Stimulated activated CD4-positive, alpha-beta T cell treated with anti-CD3 and anti-CD28 coated beads, Interleukin-4, amount 100 ng/mL, for 48 hours (primary cell): ENCODE measurements at places on chromosomes 11 and 22.
A peak's percentile ranks its signal among the peaks of the same experiment; 100 is the strongest.

DNA sequence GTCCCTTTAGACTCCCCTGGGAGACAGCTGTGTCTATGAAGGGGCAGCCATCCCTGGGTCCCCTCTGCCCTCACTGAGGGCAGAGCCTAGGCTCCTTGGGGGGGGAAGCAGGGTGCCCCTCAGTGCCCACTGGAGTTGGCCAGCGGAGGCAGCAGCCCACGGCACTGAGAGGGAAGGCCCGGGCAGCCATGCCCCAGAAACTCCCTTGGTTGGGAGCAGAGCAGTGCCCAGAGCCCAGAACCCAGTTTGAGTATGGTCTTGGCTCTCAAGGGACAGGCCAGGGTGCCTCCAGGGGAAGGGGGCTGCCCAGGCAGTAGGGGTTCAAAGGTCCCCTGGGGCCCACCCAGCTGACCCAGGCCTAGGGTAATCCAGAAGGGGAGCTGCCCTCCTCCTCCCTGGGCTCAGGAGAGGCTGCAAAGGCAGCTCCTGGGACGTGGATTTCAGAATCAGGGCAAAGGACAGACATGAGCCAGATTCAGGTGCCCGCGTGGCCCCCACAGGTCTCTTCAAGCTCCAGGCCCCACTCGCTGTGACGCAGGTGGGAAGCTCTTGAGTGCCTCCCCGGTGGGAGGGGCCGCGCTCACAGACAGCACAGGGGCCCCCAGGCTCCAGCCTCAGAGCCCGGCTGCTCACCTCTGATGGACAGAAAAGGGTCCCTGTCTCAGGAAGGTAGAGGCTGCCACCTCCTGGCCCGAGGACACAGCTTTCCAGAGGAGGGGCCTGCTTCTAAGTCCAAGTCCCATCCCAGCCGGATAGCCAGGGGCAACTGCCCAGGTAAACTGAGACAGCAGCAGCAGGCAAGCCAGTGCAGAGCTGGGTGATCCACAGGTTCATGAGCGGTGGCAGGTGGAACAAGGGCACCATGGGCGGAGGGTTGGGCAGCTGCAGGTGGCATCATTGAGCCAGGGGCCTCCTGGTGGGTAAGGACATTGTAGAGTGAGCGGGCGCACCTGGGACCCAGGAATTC is 2.6 kb downstream of the C11orf21 start:
- no peak for DNase-seq

DNA sequence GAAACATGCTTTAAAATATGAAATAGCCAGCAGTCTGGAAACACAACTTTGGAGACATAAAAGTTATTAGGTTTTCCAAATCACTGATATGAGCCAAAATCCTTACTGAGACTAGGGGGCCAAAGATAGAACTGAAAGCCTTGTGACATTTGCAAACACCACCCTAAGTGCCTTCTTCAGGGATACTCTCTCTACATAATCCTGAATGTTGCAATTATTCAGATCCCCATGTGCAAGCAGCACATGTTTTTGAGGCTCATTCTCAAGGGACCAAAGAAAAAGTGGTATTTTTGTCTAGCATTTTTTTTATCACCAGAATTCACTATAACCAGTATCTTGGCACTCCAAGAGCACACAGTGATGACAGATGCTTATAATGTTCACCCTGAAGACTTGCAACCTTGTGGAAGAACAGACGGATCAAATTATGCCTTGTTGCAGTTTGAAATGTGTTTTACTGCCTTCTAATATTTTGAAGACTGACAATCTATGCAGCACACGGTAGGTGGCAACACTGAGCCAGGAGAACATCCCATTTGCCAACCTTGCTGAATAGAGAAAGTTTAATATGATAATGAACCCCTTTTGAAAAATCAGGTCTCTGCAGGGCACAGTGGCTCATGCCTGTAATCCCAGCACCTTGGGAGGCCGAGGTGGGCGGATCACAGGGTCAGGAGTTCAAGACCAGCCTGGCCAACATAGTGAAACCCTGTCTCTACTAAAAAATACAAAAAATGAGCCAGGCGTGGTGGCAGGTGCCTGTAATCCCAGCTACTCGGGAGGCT is 78.5 kb downstream of the PLEKHA7 start:
- DNase-seq: peak; percentile 9

GRCh38 chr11:123418351-123419114 is 11.5 kb upstream of the GRAMD1B start:
- no peak for DNase-seq

- DNase-seq: no peak
Measured at GRCh38 chr11:111776398-111777093, 10.4 kb upstream of the PPP2R1B start.

- no peak for DNase-seq
Measured at GRCh38 chr11:114426280-114426679, 13.0 kb upstream of the REXO2 start.

GRCh38 chr11:71064702-71065515 is 187.5 kb downstream of the SHANK2 start:
- DNase-seq: no peak

DNA sequence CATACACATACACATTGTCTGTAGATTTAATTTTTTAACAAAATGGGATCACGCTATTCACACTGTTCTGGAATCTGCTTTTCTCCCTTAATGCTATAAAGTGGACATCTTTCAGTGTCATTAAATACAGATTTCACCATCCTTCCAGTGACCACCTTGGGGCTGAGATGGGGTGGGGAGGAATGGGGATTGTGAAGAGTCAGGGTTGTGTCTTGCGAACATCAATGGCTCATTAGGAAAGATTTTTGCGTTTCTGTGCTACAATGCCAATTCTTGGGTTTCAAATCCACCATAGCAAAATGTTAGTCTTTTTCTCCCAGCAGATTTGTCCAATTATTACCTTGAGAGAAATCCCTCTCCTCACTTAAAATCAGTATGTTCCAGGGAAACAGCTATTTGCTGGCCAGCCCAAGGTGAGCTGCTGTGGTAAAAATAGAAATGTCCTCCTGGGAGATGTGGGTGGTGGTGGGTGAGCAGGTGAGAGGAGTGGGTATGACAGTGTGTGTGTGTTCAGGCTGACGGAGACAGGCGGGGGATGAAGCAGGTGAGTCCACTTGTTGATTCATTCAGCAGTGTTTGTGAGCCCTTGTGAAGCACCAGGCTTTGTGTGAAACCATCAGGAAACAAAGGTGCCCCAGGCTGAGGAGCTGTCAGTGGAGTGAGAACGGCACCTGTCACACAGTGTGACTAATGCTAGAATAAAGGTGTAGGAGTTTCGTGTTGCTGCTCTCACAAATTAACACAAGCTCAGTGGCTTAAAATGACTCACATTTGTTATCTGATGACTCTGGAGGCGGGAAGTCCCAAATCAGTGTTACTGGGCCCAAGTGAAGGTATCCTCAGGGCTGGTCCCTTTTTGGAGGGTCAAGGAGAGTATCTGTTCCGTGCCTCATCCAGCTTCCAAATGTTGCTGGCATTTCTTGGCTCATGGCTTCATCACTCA is 1.7 kb upstream of the CBX6 start:
- DNase-seq: no peak

DNA sequence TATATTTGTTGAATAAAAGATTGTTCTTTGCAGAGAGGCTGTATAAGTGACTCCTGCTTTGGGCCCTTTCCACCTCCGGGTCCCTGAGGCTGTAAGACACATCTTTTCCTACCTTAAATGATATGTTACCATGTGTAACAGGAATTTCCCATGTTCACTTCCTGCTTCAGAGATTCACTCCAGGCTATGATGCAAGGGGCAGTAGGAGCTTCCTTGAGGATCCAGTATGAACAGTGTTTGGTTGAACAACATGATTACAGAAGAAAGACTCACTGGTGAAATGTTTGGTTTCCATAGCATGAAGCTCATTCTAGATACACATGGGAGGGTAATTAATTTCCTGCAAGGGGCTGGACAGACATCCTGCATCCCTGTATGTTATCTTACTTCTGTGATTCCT is 25.6 kb upstream of the ZDHHC13 start:
- no peak for DNase-seq

DNA sequence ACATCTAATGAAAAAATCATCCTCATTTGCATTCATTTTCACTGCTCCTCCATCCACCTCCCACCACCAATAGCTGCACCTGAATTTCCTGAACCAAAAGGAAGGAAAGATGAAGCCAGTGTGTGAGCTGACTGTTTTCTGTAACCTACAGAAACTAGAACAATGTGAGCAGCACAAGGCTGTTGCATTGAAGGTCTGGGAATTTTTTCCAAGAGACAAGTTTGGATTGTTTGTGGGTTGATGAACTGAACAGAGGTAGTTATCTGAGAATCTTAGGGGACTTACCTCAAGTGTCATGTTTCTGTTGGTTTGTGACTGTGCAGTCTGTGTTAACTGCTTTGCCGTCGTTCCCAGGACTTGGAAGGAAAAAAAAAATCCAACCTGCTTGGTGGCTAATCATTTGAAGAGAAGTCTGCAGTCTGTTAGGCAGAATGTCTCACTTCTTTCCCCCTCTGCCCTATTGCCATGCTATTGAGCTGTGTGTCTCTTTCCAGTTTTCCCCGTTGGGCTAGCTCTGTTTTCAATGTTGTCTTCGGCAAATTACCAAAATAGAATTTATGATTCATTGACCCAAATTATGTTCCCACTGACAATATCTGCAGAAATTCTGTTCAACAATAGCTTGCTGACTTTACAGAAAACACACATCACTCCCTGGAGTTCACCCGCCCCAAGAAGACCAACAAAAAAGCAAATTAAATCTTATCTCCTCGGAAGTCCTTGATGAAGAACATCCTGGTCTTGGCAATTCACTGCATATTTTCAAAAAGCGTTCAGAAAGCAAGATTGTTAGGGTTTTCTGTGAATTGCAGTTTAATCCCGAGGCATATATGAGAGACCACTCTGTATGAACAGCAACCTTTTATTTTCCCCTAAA is 76.0 kb downstream of the SC5D start:
- no peak for DNase-seq

DNA sequence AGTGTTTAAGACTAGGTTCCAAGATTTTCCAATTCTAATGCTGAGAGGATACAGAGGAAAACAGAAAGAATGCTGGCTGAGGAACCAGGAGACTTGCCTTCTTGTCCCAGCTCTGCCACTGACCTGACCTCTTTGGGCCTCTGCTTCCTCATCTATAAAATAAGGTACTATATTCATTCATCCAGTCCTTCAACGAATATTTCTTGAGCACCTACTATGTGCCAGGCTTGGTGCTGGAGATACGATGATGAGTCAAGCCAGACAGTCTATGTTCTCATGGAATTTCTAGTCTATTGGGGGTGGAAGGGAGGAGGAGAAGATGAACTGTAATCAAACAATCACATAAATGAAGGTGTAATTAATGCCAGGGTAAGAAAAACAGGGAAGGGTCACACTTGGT is 27.8 kb upstream of the UPB1 start:
- DNase-seq: no peak

DNA sequence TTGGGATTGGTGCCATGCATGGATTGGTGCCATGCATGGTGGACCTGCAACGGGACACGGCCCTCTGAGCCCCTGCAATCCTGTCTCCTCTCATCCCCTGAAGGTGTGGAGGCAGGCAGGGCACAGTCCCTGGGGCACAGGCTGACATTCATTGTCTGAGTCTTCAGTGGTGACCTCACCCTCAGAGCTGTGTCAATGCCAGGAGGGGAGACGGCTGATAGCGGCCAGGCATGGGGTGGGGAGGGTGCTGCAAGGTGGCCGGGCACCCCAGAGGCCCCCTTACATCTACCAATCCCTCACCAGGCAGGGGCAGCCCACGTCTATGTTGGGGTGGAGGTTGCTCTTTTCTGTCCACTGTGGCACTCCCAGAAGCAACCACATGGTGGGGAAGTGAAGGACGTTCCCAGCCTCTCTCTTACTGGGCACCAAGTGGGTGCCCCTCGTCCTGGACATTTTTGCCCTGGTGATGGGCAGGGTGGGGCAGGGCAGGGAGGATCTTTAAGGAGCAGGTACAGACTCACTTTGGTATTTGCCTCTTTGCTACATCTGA is 47.6 kb downstream of the NECTIN1 start:
- DNase-seq: no peak

DNA sequence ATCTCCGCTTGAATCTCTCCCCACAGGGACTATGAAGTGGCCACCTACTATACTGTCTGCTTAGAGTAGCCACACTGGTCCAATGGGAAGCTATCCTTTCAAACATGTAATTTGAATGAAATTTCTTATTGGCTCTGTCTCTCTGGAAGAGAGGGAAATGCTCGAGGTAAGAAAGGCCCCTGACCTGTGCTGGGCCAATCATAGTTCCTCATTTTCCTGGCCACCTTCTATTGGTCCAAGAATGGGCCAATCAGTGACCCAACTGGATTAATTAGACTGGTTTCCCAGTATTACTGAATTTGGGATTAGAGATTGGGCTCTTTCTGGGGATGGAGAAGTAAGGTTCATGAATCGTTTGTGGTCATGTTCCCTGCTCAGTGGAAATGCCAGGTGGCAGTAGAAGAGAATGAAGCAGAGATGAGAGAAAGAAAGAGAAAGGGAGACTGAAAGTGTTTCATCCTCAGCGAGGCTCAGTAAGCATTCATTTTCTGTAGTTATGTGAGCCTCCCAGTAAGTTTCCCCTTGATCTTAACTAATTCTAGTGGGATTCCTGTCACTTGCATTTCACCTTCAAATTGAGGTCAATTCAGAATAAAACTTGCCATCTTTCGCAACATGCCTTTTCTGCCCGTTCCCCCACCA is 8.4 kb upstream of the MMP20 start:
- no peak for DNase-seq

DNA sequence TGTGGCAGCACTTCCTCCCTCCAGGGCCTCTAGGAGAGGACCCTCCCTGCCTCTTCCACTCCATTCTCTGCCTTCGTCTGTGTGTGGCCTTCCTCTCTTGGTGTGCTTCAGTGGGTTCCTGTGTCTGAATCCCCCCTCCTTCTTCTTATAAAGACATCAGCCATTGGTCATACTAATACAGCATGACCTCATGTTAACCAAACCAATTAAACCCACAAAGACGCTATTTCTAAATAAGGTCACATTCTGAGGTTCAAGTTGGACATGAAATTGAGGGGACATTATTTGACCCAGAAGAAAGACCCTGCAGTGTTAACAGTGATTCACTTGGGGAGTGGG is 398.6 kb downstream of the SHANK2 start:
- no peak for DNase-seq

DNA sequence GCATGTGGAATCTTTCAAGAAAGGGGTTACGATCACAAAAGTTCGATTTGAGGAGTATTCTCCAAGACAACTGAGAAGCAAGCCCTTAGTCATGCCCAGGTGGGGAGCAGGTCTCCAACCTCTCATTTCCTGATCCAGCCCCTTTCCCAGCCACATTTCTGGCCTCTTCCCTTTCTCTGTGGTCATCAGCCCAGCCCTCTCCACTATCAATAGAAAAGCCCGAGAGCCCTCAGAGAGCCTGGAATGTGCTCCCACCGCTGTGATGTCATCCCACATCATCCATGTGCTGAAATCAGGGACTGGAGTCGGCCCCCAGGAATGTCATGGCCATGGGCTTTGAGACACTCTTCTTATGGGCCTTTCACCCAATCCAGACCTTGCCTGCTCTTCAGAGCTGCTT is 62.6 kb downstream of the KCNJ1 start:
- no peak for DNase-seq

DNA sequence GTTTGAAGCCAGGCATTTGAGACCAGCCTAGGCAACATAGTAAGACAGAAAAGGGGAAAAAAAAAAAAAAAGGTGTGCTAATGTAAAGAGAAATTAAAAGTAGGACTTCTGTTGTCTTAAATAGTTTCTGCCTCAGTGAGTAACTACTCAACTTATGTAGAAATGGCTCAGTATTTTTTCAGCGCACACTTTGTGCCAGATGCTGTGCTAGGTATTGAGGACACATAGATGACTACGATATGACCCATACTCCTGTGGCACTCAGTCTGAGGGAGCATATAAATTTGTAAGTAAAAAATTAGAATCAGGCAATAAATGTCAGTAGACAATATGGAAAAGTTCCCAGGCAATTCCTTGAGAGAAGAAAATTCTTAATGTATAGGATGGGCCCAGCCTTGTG is 93.9 kb downstream of the YAP1 start:
- no peak for DNase-seq
